ENCODE measurements at places on chromosomes 7 and 10. TPM values are rescaled to one million over a fixed set of nuclear protein-coding genes. Genes with fewer than 3 reads are reported as not detected.

DNA sequence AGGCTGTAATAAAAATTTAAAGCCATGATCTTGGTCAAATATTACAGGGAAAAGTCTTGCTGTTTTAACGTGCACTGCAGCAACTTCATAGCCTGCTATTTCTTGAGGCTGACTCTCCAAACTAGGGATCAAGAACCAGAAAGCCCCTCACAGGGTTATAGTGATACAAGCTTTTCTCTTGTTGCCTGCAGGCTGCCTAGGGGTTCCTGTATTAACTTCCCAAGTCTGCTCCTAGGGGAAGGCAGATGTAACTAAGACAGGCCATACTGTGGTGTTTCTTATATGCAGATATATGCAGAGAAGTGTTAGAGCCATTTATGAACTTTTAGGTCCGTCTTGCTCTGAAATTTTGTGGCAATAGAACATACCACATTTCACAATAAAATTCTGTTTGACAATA lies 175.7 kb downstream of the FOXP2 start:
- DNase-seq = no peak

DNA sequence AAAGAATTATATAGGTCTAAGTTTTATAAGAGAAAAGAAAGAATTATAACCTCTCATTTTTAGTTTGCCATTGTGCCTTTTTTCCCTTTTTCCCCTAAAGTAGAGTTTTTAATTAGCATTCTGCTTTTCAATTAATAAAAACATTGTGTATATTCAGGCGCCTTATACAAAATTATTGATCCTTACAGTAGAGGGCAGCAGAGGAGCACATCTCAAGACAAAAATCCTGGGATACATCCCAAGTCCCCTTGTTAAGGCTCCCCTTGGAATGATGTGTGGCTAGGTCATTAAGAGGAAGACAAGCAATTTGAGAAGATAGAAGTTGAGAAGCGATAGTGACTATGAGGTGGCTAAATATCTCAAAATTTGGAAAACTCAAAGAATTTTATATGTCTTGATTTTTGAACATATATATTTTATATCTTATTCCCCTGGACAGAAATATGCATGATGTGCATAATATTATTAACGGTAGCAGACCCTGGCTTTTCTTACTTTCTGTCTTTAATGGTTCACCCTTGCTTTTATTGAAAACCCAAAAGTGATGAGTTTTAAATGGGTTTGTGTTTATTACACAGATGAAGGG lies 19.1 kb upstream of the TPK1 start:
- no peak for DNase-seq

- no peak for DNase-seq
These were observed 55.7 kb downstream of the ST7 start for GRCh38 chr7:117008886-117009531.

RNF148 gene
- total RNA-seq = 0.86 TPM

DNA sequence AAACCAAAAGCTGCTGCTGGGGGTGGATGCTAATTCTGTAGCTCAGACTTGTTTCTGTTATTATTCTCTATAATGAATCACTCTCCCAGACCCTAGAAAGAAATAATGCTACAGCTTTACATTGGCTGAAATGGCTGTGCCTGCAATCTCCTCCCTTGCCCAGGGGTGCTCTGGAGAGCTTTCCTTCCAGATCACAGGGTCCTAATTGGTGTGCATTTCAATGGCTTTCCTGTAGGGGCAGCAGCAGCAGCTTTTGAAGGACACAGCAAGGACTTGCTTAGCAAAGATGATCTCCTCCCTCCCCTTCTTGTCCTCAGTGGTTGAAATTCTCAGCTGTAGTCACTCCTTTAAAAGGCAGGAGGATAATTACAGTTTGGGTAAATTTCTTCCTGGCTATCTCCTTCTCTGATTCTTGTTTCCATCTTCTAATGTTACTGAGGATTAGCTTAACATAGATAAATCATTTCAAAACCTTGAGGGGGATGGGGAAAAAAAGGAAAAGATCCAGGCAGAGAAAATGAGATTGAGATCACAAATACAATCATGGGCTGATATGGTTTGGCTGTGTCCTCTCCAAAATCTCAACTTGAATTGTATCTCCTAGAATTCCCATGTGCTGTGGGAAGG lies 120.2 kb upstream of the CTTNBP2 start:
- DNase-seq = no peak

DNA sequence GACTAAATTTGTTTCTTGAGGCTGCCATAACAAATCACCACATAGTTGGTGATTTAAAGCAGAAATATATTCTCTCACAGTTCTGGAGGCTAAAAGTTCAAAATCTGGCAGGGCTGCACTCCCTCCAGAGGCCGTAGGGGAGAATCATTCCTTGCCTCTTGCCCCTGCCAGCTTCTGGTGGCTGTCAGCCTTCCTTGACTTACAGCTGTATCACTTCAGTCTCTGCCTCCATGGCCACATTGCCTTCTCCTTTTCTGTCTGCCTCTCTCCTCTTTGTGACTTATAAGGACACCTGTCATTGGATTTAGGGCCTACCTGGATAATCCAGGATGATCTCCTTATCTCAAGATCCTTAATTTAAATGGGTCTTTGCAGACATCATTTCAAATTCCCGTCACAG lies 5.8 kb upstream of the LRRC4 start:
- DNase-seq = no peak

DNA sequence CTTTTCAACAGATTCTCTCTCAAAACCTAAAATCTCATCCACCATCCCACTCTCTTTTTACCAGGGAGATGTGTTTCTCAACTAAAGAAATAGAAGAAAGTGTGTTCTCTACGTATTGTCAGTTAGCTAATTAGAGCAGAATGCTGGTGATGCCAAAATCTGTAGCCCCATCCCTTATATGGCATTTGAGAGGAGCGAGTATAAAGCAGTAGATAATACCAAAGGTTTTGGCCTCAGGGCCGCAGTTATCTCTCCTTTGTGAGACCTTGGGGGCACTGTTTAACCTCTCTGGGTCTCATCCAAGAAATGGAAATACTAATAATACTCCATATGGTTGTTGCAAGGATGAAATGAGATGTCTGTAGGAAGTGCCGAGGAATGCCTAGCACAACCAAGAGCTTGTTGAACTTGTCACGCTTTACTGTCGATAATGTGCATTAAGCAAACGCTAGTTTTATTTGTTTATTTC lies 456 bp upstream of the DLD start:
- no peak for DNase-seq

DNA sequence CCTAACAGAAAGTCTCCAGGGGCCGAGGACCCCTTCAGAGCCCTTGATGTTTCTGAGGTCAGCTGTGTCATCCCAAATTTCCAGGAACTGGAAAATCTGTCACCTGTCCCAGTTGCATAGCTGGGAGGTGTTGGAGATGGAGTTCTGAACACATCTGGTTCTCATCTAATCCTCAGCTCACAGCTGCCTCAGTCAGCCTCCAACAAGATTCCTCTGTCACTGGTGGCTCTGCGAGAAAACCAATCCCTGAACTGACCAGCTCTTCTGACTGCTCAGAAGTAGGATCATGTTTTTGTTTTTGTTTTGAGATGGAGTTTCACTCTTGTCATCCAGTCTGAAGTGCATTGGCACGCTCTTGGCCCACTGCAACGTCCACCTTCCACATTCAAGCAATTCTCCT lies 37.6 kb upstream of the MYL10 start:
- no peak for DNase-seq

GRCh38 chr10:34638406-34639054 lies 176.6 kb downstream of the PARD3 start:
- DNase-seq = peak; percentile 63

SPDYE16 gene
- total RNA-seq = not detected

DNA sequence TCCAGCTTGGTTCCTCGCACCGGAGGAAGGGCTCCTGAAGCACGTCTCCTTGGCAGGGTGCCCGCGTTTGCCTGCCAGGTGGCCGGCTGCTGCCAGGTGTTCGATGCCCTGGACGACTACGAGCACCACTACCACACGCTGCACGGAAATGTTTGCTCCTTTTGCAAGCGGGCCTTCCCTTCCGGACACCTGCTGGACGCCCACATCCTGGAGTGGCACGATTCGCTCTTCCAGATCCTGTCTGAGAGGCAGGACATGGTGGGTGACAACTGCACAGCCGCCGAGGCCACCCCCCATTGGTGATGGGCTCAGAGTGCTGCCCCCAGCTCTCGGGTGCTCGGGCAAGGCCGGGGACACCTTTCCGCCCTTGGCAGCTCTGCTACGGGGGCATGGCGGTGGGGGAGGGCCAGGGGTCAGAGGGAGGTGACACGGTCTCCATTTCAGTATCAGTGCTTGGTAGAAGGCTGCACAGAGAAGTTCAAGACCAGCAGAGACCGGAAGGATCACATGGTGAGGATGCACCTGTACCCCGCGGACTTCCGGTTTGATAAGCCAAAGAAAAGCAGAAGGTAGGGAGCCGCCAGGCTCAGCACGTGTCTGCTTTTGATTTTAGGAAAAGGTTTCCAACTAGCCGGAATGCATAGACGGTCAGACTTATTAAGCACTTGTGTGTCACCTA lies 1.1 kb downstream of the ZNF511 start:
- DNase-seq = no peak

LEP gene
- not detected for total RNA-seq

MEIG1 gene
- not detected for total RNA-seq

- DNase-seq = no peak
These were observed 1.9 kb downstream of the NKX1-2 start for GRCh38 chr10:124447751-124448466.

- DNase-seq = no peak
These were observed 269.6 kb upstream of the LRGUK start for GRCh38 chr7:133857376-133858119.

- no peak for DNase-seq
These were observed 232.1 kb upstream of the SEMA3C start for GRCh38 chr7:81150951-81151361.

DNA sequence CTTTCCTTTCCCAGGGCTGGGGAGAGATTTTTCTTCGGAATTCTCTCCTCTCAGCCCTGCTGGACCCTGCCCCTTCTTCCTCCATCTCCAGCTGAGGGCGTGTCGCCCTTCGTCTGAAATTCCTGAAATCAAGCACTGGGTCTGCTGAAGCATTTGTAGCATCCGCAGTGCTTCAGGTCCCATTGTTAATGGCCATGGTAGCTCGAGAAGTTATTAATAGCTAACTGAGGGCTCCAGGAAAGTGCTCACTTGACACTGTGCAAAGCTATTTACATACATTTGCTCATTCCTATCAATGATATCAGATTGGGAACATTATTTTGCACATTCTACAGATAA lies 515 bp downstream of the FAM149B1 start:
- no peak for DNase-seq

- no peak for DNase-seq
These were observed 8.3 kb downstream of the XPNPEP1 start for GRCh38 chr10:109914966-109915365.

DNA sequence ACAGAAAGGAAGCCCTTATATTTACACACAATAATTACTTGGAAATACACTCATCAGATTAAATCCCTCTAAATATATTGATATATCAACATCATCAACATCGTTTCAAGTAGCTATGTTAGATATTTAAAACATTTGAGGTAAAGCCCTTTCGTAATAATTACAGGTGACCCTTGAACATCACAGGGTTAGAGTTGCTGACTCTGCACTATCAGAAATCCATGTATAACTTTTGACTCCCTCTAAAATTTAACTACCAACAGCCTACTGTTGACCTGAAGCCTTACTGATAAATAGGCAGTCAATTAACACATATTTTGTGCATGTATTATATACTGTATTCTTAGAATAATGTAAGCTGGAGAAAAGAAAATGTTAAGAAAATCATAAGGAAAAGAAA lies 34.6 kb upstream of the LRRN3 start:
- no peak for DNase-seq

KCND2 gene
- total RNA-seq = not detected

DNA sequence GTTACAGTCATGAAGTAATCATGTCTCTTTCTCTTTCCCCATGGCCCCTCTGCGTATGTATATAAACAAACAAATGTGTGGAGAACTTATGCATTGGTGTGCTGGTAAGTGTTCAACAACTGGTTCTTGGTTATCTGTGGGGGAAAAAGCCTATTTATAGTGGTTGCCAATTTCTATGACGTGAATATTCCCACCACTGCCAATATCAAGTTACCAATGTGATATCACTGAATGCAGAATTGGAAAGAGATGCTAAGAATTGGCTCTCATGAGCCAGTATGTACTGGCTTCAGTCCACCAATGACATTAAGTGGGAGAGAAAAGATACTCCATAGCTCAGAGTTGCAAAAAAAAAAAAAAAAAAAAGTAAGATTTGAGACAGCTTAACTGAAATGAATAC lies 399.7 kb downstream of the REEP3 start:
- no peak for DNase-seq

GRCh38 chr7:83614112-83614511 lies 34.8 kb downstream of the SEMA3E start:
- no peak for DNase-seq

GRCh38 chr10:17144757-17145156 lies 15.1 kb upstream of the CUBN start:
- no peak for DNase-seq

- DNase-seq = no peak
These were observed 432.5 kb upstream of the PCDH15 start for GRCh38 chr10:55233505-55233904.

DNA sequence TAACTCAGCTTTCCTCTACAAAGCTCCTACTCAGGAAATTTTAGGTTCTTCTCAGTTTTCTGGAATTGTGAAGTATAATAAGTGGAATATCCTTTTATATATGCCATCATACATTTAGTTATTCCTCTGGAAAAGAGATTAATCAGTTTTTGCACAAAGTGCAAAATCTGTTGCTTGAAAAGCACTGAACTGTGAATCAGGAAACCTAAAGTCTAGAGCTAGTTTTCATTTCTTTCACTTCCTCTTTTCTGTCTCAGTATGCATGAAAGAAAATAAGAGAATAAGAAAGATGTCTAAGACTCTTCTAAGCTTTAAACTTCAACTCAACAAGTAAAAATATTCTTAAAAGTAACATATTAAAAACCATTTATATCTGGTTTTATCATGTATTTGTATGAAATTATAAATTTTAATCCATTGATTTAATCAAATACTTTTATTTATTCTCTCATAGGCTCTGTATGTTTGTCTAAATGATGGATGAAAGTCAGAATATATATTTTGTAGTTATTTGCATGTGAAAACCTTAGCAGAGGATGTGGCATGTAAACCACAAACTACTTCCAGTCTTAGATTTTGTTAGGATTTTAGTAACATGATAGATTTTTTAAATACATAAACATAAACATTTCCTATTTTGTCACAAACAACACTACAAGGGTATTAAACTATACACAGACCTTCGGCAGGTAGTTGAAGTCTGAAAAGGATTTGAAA lies 1073.0 kb downstream of the XPNPEP1 start:
- no peak for DNase-seq

GRCh38 chr7:3722396-3722922 lies 421.4 kb downstream of the SDK1 start:
- DNase-seq = no peak

GRCh38 chr10:19713800-19714525 lies 102.3 kb upstream of the PLXDC2 start:
- DNase-seq = no peak

TAS2R3 gene
- total RNA-seq = 0.46 TPM

GRCh38 chr7:70614237-70615045 lies 517.5 kb upstream of the GALNT17 start:
- DNase-seq = no peak

GRCh38 chr7:24323961-24324480 lies 40.0 kb downstream of the NPY start:
- no peak for DNase-seq

GRCh38 chr10:31166606-31167005 lies 134.9 kb upstream of the ZNF438 start:
- no peak for DNase-seq

GRCh38 chr10:69010151-69010640 lies 21.6 kb downstream of the KIFBP start:
- no peak for DNase-seq
